ENCODE measurements at places on chromosomes 13 and 19.

- no peak for DNase-seq
These were observed 139.9 kb downstream of the ZNF675 start for GRCh38 chr19:23547156-23547555.

DNA sequence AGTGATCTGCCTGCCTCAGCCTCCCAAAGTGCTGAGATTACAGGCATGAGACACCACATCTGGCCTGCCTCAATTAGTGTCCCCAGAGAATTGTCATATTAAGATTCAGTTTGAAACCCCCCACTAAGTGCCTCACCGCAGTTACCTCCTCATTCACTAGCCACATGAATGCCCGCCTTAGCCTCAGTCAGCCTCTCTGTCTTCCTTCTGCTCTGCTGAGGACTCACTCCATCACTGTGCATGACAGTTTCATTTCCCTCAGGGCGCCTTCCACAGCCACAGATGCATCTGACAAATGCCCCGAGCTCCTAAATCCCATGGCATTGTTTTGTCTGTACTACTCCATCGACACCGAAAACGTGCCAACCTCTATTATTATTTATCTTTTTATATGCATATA lies 23.3 kb downstream of the MIPEP start:
- no peak for DNase-seq

- no peak for DNase-seq
These were observed 23.7 kb upstream of the GPR18 start for GRCh38 chr13:99281811-99282263.

GRCh38 chr13:26694609-26695359 lies 65.8 kb downstream of the GPR12 start:
- DNase-seq, result no peak

DNA sequence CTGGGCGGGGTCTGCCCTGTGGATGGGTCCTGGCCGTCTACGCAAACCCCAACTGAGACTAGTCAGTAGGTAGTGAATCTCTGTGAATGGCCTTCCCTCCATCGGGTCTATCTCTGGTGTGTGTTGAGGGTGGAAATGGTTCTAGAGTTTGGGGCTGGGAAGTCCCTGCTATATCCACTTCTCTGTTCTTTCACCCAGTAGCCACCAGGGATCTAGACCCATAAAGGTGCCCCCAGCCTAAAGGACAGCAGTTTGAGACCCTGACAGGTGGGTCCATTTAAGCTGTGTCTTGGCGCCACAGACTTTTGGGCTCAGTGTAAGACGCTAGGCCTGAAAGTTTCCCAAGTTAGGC lies 57.7 kb downstream of the ZNF568 start:
- no peak for DNase-seq

Measured in kidney epithelial cell (primary cell).